ENCODE measurements at places on chromosomes 6 and 20.
A peak's percentile ranks its signal among the peaks of the same experiment; 100 is the strongest.

DNA sequence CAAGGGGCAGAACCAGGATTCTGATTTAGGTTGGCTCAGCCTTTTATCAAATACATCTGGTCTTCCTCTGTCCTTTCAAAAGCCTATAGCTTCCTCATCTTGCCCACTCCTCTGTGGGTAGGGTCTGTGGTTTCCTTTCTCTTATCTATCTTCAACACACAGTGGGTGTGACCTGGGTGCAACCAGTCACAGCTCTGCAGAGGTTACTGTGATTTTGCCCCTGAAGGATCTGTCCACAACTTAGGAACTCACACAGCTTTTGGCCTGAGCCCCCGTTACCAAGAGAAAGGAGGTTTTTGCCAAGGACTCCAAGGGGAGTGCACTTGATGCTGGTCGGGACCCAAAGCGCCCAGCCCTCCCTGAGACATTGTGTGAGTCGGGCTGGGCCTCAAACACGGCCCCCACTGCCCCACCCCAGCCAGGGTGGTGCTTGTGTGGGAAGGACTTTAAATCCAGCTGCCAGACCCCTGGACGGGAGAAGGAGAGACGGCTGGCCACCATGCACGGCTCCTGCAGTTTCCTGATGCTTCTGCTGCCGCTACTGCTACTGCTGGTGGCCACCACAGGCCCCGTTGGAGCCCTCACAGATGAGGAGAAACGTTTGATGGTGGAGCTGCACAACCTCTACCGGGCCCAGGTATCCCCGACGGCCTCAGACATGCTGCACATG lies at the start of gene PI16:
TSS of gene PI16 (plus strand) at position 477 of the 670 bp plus-strand sequence. CDS start at position 500, 23 bp downstream.
- no peak for DNase-seq

GRCh38 chr6:16412982-16413381 lies 174.6 kb downstream of the GMPR start:
- no peak for DNase-seq

GRCh38 chr20:50680105-50680960 lies 11.0 kb downstream of the RIPOR3 start:
- peak; percentile 65 for DNase-seq

DNA sequence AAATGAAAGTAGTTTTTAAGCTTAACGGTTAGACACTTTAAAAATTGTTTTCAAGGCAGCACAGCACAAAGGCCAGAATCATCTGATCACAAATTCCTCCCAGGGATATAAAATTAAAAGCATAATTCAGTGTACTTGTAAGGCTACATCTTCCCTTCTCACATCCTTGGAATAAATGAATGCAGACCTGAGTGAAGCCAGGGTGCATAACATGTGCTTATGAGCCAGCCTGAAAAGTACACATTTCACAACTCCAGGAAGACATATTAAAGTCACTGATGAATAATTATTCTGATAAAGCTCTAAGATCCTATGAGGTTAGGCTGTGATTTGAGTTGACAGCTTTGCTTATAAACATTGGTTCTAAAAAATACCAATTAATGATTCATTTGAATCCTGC lies 163.6 kb downstream of the BTBD9 start:
- DNase-seq = no peak

DNA sequence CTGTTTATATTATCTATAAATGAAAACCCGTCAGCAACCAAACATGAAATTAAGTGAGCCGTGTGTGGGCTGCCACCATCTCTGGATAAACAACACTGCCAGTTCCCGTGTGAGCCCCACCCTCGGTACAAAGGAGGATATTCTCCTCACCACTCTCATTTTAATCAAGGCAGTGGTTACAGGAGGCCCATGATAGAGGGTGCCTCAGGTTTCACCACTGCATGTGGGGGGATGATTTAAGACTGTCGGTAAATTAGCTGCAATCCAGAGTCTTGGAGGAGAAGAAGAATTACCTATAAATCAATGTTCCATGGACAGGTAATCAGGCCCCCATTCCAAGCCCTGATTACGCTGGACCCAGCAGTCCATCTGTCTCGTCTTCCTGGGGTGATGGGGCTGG lies 361.6 kb upstream of the SULF2 start:
- DNase-seq = no peak

DNA sequence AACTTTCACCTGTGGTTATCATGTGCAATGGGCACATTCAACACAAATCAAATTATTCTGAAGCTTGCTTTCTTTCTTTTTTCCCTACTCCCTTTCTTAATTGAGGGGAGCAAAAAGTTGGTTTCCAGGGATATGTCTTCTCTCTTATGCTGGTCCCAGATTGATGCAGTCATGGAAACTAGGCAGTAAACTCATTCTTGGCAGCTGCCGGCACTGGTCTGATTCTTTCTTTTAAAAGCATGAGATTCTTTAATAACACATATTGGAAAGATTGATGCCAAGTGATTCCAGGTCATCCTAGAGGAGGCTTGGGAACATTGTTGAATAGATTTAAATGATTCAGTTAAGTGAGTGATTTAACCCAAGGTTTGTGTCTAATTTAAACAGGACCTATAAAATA lies 29.0 kb downstream of the PTPRA start:
- no peak for DNase-seq

DNA sequence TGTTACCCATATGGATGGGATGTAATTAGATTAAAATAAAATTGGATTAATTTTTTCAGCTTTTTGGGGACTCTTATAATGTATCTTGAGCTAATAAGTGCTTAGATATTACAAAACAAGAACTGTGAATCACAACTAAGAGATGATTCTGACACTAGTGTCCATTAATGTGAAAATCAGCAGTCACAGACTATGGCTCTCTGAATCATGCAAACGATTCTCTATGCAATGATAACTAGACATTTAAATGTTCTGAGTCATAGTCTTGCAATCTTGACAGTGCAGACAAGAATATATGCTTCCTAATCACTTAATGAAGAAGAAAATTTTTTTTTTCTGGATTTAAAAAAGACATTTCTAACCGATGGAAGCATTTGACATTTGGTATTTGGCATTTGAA lies 82.2 kb upstream of the OPRM1 start:
- no peak for DNase-seq

- peak; percentile 12 for DNase-seq
Measured at GRCh38 chr6:77292564-77293546, 170.4 kb downstream of the HTR1B start.

DNA sequence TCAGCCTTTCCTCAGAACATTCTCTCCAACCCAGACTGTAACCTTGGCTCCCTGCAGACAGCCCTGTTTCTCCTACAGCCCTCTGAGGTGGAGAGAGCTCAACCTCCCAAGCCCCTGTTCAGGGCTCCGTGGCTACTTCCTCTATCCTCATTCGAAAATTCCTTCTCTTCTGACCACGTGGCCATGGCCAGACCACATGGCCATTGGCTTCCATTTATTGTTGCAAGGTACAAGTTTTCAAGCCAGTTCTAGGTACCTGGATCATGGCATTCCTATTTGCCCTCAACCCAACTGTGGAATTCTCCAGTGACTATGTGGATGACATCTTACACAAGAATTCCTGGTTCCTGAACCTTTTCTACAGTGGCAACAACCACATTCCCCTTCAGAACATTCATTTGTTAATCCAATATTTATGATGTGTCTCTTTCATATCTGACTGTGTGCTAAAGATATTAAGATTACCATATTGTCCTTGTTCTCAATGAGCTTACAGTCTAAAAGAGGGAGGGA lies 161.9 kb downstream of the GMPR start:
- DNase-seq = no peak

GRCh38 chr20:49482621-49483017 lies at the start of gene KCNB1:
Gene KCNB1 (minus strand): TSS chr20:49482668. CDS start chr20:49482480, 188 bp downstream.
- no peak for DNase-seq

DNA sequence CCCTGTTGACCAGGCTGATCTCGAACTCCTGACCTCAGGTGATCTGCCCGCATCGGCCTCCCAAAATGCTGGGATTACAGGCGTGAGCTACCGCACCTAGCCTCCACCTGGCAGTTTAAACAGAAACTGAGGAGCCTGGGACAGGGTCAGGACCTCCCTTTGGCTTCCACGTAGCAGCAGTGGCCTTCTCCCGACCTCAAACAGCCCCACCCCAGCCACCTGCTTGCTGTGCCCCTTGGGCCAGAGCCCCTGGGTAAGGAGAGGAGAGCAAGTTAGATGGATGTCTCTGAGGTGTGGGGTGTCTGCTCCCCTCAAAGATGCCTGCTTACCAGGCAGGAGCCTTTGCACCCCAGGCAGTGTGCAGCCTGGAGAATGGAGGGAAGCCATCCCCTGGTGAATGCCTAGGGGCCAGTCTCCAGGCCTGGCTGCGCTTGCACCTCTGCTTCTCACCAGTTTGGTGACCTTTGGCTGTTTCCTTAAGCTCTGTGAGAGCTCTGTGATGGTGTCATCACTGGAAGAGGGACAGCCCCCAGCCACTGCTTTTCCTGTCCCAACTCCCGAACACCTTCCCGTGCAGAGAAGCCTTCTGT lies 42.1 kb upstream of the MDFI start:
- no peak for DNase-seq

- DNase-seq = no peak
Measured at GRCh38 chr6:43807228-43808061, 37.4 kb downstream of the VEGFA start.

GRCh38 chr6:53874964-53875363 lies 80.2 kb downstream of the LRRC1 start:
- DNase-seq = no peak

GRCh38 chr6:135535989-135536414 lies 38.5 kb upstream of the AHI1 start:
- DNase-seq = peak; percentile 77

DNA sequence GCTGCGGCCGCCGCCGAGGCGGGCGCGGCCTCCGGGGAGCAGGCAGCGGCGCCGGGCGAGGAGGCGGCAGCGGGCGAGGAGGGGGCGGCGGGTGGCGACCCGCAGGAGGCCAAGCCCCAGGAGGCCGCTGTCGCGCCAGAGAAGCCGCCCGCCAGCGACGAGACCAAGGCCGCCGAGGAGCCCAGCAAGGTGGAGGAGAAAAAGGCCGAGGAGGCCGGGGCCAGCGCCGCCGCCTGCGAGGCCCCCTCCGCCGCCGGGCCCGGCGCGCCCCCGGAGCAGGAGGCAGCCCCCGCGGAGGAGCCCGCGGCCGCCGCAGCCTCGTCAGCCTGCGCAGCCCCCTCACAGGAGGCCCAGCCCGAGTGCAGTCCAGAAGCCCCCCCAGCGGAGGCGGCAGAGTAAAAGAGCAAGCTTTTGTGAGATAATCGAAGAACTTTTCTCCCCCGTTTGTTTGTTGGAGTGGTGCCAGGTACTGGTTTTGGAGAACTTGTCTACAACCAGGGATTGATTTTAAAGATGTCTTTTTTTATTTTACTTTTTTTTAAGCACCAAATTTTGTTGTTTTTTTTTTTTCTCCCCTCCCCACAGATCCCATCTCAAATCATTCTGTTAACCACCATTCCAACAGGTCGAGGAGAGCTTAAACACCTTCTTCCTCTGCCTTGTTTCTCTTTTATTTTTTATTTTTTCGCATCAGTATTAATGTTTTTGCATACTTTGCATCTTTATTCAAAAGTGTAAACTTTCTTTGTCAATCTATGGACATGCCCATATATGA lies 3.2 kb downstream of the MARCKS start:
- no peak for DNase-seq

- no peak for DNase-seq
Measured at GRCh38 chr20:13262671-13263360, 41.7 kb downstream of the ISM1 start.

GRCh38 chr6:126696921-126697693 lies 357.2 kb downstream of the CENPW start:
- peak; percentile 87 for DNase-seq

GRCh38 chr6:148448369-148449012 lies 105.9 kb downstream of the SASH1 start:
- no peak for DNase-seq

- no peak for DNase-seq
Measured at GRCh38 chr6:133956416-133957049, 3.5 kb downstream of the TBPL1 start.

- no peak for DNase-seq
Measured at GRCh38 chr20:62577490-62577836, 64.8 kb upstream of the SLCO4A1 start.

DNA sequence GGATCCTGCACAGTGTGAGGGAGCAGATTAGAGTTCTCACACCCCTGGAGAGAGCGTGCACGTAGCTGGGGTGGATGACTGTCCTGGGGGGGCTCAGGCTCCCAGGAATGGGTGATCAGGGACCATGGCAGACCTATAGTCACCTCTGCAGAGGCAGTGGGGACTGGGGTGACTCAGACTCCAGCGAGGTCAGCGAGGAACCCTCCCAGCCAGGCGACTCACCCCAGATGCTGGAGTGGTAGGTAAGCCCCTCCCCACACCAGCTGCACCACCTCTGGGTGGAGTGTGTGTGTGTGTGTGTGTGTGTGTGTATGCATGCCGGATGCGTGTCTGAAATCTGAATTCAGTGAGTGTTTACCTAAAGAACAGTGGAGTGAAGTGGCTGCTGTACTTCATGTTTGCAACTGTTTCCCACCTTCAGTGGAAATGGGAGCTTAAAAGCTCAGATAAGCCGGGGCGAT lies 17.4 kb upstream of the GTSF1L start:
- DNase-seq = no peak

DNA sequence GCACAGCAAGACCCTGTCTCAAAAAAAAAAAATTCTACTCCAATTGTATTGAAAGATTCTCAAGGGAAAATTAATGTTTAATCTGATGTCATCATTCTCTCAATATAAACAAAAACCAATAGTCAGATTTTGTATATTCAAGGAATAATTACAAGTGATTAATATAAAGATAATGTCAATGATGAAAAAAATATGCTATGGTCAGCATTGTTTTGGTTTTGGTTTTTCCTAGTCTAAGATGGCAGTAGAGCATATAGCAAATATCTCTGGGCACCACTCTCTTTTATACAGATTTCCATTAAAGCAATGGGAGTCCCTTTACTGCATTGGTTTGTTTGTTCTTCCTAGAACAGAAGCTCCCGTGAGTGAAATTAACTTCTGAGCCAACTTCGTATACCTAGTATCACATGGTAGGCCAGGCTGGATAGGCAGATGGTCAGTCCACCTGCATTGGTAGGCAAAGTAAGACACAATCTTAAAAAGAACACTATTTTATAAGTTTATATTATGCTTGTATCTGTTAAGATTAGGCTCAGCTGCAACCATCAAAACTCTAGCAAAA lies 523.8 kb upstream of the JARID2 start:
- DNase-seq = no peak

DNA sequence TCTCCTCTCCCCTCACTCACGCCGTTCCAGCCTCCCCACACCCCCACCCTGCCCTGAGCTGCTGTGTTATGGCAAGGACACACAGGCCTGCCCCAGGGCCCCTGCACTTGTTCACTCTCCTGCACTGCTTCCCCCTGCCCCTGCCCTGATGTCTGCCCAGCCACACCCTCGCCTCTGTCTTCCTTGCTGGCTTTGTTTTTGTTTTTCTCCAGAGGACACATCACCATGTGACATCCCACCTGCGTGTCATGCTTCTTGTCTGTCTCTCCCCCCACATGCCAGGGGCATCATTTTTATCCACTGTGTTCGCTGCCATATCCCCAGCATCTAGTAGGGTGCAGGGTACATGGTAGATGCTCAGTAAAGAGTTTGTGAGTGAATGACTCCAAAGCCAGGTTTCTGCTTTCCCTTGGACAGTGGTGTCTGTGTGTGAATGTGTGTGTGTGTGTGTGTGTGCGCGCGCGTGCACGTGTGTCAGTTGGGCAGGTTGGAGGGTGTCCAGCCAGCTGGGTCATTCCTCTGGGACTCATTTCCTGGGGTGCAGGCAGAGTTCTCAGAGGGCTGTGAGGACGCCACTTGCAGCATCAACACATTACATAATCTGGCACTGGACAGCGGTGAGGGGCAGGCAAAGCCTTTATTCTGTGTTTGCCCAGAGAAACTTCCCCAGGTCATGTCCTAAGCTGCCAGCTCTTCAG lies 60.6 kb downstream of the STK35 start:
- DNase-seq = no peak

All from AG09319 (cell line).